ENCODE measurements at places on chromosomes 13 and 19. TPM values are rescaled to one million over a fixed set of nuclear protein-coding genes. Genes with fewer than 3 reads are reported as not detected.

- H3K4me3 ChIP-seq, result peak overlapping the region; percentile 84
- peak overlapping the region; percentile 98 for H3K27ac ChIP-seq
- H3K27me3 ChIP-seq, result no peaks in the 10 kb centered on the region
Measured at GRCh38 chr19:54114340-54115108, 933 bp downstream of the TFPT start.

DNA sequence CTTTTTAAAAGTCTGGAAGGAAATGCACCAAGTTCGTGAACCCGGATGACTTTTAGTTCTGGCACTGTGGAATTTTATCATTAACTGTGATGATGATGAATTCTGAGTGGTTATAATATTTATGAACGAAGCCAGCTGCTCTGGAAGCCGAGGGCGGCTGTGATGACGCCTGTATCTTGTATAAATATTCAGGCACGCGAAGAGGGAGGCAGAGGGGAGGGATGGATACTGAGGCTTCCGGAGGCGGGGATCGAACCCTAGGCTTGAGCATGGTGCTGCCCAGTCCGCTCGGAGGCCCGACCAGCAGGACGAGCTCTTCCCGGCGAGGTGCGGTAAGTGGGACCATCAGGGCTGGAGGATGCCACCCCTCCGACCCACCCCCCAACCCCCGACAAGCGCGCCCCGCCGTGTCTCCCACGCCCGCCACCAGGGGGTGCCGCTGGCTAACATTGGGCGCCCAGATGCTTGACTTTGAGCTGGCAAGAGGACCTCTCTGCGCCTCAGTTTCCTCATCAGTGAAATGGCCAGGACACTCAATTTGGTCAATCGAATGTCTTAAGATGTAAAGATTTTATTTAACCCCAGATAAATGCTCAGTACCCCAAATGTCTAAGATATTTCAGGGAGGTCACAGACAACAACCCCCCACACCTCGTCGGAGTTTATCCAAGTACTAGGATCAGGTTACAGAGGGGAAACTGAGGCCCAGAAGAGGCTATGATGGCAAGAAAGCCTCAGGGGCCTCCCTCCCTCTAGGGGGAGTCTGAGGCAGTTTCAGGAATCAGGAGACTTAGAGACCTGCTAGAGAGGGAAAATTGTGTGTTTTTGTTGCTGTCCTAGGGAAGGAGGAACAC lies 4.5 kb upstream of the RAB3A start:
- peak; percentile 42 for DNase-seq
- H3K27ac ChIP-seq, result no peak overlapping the region
- H3K4me1 ChIP-seq, result peaks cover 1% of the 10 kb centered on the region
- no peaks in the 10 kb centered on the region for H3K27me3 ChIP-seq
- H3K36me3 ChIP-seq, result no peaks in the 10 kb centered on the region
- H3K4me3 ChIP-seq, result no peak overlapping the region

GRCh38 chr19:18156841-18157464 lies 4.0 kb downstream of the PIK3R2 start:
- DNase-seq, result peak; percentile 97
- H3K27me3 ChIP-seq, result no peaks in the 10 kb centered on the region
- H3K36me3 ChIP-seq, result peaks cover 29% of the 10 kb centered on the region
- H3K4me1 ChIP-seq, result peaks cover 35% of the 10 kb centered on the region

DNA sequence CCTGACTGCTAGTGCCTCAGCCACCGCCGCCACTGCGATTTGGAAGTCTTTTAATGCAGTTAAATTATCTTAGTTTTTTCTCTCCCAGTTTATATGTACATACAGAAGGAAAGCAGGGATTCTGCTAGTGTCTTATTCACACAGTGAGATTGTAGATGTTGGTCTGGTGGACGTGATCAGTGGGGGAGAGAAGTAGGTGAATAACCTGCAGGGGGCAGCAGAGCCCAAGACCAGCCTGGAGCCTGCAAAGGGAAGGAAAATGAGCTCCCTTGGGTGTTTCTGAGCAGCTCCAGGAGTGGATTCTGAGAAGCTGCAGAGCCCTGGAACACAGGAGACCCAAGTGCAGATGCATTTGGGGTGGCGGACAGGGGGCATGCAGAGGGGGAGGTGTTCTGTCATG lies 26.3 kb downstream of the ZNF844 start:
- no peaks in the 10 kb centered on the region for H3K36me3 ChIP-seq
- DNase-seq, result no peak

Gene KISS1R
- not detected for total RNA-seq

- peaks cover 11% of the 10 kb centered on the region for H3K4me1 ChIP-seq
- no peak overlapping the region for H3K27ac ChIP-seq
- H3K27me3 ChIP-seq, result no peaks in the 10 kb centered on the region
- H3K4me3 ChIP-seq, result no peak overlapping the region
Measured at GRCh38 chr13:93080587-93080986, 146.0 kb upstream of the GPC6 start.

DNA sequence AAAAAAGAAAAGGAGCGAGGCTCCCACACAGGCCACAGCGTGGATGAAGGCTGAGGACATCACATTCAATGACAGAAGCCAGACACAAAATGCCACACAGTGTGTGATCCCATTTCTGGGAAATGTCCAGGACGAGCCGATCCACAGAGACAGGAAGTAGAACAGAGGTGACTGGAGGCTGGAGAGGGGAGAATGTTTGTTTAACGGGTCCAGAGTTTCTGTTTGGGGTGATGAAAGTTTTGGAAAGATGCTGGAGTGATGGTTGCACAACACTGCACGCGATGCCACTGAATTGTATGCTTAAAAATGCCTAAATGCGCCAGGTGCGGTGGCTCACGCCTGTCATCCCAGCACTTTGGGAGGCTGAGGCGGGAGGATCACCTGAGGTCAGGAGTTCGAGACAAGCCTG lies 650 bp upstream of the FUT5 start:
- no peaks in the 10 kb centered on the region for H3K4me1 ChIP-seq
- peaks cover 5% of the 10 kb centered on the region for H3K36me3 ChIP-seq
- H3K27me3 ChIP-seq, result peaks cover 9% of the 10 kb centered on the region
- H3K27ac ChIP-seq, result no peak overlapping the region
- no peak overlapping the region for H3K4me3 ChIP-seq
- DNase-seq, result no peak

GRCh38 chr19:29562299-29563297 lies 36.8 kb downstream of the VSTM2B start:
- DNase-seq, result no peak
- H3K27me3 ChIP-seq, result no peaks in the 10 kb centered on the region
- H3K27ac ChIP-seq, result no peak overlapping the region

DNA sequence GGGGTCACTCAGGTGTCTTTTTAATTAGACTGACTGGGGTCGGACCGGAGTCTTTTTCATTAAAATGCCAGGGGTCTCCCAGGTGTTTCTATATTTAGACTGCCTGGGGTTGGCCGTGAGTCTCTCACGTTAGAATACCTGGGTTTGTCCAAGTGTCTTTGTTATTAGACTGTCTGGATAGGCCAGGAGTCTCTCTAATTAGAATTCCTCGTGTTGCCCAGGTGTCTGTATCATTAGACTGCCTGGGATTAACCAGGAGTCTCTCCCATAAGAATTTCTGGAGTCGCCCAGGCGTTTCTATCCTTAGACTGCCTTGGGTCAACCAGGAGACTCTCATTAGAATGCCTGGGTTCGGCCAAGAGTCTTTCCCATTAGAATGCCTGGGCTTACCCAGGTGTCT lies 1445.7 kb downstream of the UQCRFS1 start:
- H3K4me3 ChIP-seq, result no peak overlapping the region
- H3K4me1 ChIP-seq, result no peaks in the 10 kb centered on the region
- no peak for DNase-seq
- no peaks in the 10 kb centered on the region for H3K27me3 ChIP-seq
- no peak overlapping the region for H3K27ac ChIP-seq

DNA sequence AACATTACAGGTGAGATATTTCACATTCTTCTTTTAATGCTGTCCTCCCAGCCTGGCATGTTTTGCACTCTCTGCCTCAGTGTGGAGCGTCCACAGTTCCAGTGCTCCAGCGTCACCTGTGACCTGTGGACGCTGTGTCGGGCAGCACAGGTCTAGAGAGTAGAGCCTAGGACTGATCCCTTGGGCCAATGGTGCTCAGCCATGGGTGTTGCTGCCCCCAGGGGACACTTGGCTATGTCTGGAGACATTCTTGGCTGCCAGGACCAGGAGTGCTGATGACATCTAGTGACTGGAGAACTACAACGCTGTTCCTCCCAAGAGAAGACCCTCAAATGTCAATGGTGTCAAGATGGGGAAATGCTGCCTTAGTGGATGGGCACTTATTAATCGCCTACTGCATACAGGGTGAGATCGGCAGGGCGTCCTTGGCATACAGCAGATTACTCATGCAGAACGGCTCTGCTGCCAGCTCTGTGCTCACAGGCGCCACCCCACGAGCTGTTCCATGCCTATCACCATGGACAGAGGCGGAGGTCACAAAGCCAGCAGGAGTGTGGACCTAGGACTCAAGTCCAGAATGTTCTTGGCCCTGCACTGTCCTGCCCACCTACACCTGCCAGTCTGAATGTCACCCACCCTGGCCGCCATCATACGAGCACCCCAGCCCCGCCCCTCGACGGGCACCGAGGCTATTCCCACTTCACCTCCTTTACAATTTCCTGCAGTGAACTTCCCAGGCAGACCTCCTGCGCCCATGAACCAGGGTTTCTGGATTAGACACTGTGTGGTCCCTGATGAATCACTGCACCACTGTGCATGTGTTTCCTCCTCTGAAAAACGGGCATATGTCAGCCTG lies 13.9 kb upstream of the MADCAM1 start:
- peaks cover 12% of the 10 kb centered on the region for H3K36me3 ChIP-seq
- H3K27ac ChIP-seq, result no peak overlapping the region
- no peaks in the 10 kb centered on the region for H3K27me3 ChIP-seq
- H3K4me3 ChIP-seq, result no peak overlapping the region
- H3K4me1 ChIP-seq, result peaks cover 6% of the 10 kb centered on the region

Gene RDH8
- not detected for total RNA-seq

Gene HRC
- total RNA-seq, result not detected

Gene LAIR2
- not detected for total RNA-seq

GRCh38 chr13:113598481-113598880 lies 13.9 kb downstream of the TFDP1 start:
- no peak overlapping the region for H3K4me3 ChIP-seq
- H3K4me1 ChIP-seq, result peaks cover 5% of the 10 kb centered on the region
- H3K27me3 ChIP-seq, result no peaks in the 10 kb centered on the region
- peaks cover 47% of the 10 kb centered on the region for H3K36me3 ChIP-seq
- no peak overlapping the region for H3K27ac ChIP-seq

- peak; percentile 92 for DNase-seq
- H3K27me3 ChIP-seq, result peaks cover 17% of the 10 kb centered on the region
- H3K4me1 ChIP-seq, result peaks cover 6% of the 10 kb centered on the region
- no peak overlapping the region for H3K4me3 ChIP-seq
Measured at GRCh38 chr19:6161271-6161850, 25.9 kb downstream of the ACSBG2 start.

DNA sequence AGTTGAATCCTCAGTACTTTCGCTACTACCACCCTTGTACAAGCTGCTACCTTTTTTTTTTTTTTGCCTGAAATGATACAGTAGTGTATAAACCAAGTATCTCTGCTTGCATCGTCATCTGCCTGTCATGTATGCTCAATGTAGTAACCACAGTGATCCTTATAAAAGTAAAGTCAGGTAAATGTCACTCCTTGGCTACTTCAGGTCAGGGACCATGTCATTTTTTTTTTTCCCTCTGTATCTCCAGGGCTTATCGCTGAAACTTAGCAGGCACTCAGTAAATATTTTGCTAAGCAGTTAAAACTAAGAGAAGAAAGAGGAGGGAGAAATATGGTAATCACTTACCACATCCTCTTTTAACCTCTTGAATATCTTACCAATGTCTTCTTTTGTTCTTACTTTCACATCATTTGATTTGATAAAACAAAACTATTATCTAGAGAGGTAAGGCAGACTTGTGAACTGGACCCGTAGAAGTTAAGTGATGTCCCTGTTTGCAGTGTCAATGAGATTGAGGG lies 96.8 kb upstream of the KLF12 start:
- H3K36me3 ChIP-seq, result no peaks in the 10 kb centered on the region
- no peak for DNase-seq
- no peaks in the 10 kb centered on the region for H3K4me1 ChIP-seq
- H3K27ac ChIP-seq, result no peak overlapping the region

DNA sequence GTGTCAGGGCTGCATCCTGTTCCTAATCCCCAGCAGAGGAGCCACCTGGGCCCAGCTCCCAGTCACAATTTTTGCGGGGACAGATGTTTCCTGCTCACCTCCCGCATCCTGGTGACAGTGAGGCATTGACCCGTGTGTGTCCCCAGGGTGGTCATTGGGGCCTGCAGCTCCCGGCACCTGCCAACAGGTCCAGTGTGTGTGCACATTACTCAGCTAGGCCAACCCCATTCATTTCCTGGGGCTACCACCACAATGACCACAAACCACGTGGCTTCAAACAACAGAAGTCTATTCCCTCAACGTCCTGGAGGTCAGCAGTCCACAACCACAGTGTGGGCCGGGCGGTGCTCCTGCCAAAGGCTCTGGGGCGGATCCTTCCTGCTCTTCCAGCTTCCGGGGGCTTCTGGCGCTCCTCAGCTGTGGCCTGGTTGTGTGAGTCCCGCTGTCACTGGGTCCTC lies 11.9 kb upstream of the F2RL3 start:
- no peaks in the 10 kb centered on the region for H3K27me3 ChIP-seq
- H3K27ac ChIP-seq, result peak overlapping the region; percentile 46
- DNase-seq, result no peak
- peaks cover 51% of the 10 kb centered on the region for H3K36me3 ChIP-seq
- H3K4me3 ChIP-seq, result no peak overlapping the region

DNA sequence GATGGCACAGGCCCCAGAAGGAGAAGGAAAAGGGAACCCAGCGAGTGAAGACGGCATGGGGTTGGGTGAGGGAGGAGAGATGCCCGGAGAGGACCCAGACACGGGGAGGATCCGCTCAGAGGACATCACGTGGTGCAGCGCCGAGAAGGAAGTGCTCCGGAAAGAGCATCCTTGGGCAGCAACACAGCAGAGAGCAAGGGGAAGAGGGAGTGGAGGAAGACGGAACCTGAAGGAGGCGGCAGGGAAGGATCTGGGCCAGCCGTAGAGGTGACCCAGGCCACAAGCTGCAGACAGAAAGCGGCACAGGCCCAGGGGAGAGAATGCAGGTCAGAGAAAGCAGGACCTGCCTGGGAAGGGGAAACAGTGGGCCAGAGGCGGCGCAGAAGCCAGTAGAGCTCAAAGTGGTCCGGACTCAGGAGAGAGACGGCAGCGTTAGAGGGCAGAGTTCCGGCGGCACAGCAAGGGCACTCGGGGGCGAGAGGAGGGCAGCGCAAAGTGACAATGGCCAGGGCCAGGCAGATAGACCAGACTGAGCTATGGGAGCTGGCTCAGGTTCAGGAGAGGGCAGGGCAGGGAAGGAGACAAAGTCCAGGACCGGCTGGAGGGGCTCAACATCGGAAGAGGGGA lies 1.1 kb downstream of the PPP1R12C start:
- peak overlapping the region; percentile 92 for H3K27ac ChIP-seq
- peak; percentile 43 for DNase-seq
- peaks cover 4% of the 10 kb centered on the region for H3K36me3 ChIP-seq
- H3K27me3 ChIP-seq, result no peaks in the 10 kb centered on the region
- peak overlapping the region; percentile 87 for H3K4me3 ChIP-seq

Gene PEX11G
- total RNA-seq, result 6.4 TPM

GRCh38 chr19:41307954-41308449 lies 2.0 kb upstream of the CCDC97 start:
- H3K36me3 ChIP-seq, result peaks cover 83% of the 10 kb centered on the region
- peaks cover 22% of the 10 kb centered on the region for H3K4me1 ChIP-seq
- no peak for DNase-seq
- H3K27ac ChIP-seq, result peak overlapping the region; percentile 96

GRCh38 chr19:5017235-5017634 lies 48.3 kb downstream of the KDM4B start:
- peaks cover 43% of the 10 kb centered on the region for H3K36me3 ChIP-seq
- H3K27ac ChIP-seq, result no peak overlapping the region
- peak; percentile 72 for DNase-seq
- H3K4me3 ChIP-seq, result no peak overlapping the region
- H3K27me3 ChIP-seq, result no peaks in the 10 kb centered on the region

Gene ZSCAN22
- total RNA-seq, result 3.8 TPM

Gene MYH14
- not detected for total RNA-seq
